ENCODE measurements at places on chromosomes 1 and 21. TPM values are rescaled to one million over a fixed set of nuclear protein-coding genes. Genes with fewer than 3 reads are reported as not detected.
A peak's percentile ranks its signal among the peaks of the same experiment; 100 is the strongest.

- DNase-seq = peak; percentile 42
These were observed 73.2 kb upstream of the ABCG1 start for GRCh38 chr21:42145569-42146272.

ARMH1 gene
- 0.48 TPM for polyA plus RNA-seq

DNA sequence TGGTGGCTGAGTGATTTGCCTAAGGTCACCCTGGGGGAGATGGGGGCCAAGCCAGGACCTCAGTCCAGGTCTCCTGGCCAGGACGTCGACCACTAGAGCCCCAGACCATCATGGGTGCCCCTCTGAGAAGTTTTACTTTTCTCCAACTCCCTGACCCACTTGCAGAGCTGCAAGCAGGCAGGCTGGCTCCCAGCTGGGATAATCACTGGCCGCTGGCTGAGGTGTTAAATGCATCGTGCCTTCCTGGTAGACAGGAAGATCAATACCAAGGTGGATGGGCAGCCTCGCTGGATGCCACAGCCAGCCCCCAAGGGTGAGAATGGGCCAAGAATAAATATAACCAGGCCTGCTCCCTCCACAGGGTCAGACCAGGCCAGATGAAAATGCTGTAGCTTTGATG lies 106.2 kb downstream of the EPHB2 start:
- no peak for DNase-seq

KIF17 gene
- 1.3 TPM for polyA plus RNA-seq

- DNase-seq = peak; percentile 83
These were observed 21.2 kb downstream of the OVGP1 start for GRCh38 chr1:111406321-111406768.

DNA sequence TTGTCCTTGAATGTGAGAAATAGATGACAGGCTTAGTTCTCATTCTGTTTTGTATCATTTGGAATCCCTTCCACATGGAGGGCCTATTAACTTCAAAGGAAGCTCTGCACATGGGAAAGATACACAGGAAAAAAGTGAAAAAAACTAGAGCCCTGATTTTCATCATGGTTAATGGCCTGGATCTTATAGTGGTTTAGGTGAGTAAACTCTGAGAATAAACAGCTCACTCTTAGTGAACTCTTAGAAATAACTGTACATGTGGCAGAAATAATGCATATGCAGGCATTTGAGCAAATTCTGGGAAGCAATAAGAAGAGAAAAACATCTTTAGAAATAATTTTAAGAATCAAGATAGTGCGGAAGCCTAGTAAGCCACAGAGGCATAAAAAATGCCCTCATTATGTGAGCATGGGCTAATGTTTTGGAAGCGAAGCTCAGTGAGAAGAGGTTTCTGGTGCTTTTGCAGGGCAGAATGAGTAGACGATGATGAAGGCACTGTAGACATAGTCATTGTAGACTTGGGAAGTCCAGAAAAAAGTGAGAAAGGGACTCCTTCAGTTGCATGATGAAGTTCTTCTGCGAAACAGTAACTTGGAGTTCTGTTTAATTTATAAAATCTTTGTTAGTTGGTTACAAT lies 279.9 kb downstream of the DNM3 start:
- DNase-seq = no peak

- no peak for DNase-seq
These were observed 24.7 kb downstream of the ATP1A1 start for GRCh38 chr1:116397728-116398127.

- peak; percentile 87 for DNase-seq
These were observed 1.1 kb upstream of the PEAR1 start for GRCh38 chr1:156892190-156893047.

GRCh38 chr21:27802816-27803475 lies 836.1 kb upstream of the ADAMTS5 start:
- peak; percentile 39 for DNase-seq

DNA sequence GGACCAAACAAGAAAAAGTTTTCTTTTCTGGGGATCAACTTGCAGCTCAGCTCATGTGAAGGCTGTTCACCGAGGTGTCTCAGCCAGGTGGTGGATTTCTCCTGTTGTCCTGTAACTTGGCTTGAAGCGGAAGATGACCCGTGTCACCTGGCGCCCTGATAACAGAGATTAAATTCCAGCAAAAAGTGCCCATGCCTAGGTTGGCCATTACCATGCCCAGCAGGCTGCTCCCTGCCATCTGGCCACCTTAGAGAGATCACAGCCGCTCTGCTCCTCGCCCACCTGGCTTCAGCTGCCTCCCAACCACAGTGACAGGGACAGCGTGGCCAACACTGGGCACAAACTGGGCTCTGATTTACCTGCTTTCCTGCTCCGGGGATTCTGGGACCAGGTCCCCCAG lies 149.5 kb downstream of the ZBTB18 start:
- DNase-seq = no peak

DNA sequence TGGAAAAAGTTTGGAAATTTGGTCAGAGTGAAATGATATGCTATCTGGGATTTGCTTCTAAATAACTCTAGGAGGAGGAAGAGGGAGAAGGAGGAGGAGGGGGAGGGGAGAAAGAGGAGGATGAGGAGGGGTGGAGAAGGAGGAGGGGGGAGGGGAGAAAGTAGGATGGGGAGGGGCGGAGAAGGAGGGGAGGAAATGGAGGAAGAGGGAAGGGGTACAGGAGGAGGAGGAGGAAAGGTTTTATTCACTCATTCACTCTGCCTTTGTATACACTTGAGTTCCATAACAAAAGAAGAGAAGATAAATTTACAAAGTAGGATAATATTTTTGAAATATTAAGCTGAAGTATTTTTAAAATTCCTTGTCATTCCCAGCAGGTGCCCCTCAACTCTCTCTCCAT lies 6.3 kb upstream of the VPS26C start:
- no peak for DNase-seq

DNA sequence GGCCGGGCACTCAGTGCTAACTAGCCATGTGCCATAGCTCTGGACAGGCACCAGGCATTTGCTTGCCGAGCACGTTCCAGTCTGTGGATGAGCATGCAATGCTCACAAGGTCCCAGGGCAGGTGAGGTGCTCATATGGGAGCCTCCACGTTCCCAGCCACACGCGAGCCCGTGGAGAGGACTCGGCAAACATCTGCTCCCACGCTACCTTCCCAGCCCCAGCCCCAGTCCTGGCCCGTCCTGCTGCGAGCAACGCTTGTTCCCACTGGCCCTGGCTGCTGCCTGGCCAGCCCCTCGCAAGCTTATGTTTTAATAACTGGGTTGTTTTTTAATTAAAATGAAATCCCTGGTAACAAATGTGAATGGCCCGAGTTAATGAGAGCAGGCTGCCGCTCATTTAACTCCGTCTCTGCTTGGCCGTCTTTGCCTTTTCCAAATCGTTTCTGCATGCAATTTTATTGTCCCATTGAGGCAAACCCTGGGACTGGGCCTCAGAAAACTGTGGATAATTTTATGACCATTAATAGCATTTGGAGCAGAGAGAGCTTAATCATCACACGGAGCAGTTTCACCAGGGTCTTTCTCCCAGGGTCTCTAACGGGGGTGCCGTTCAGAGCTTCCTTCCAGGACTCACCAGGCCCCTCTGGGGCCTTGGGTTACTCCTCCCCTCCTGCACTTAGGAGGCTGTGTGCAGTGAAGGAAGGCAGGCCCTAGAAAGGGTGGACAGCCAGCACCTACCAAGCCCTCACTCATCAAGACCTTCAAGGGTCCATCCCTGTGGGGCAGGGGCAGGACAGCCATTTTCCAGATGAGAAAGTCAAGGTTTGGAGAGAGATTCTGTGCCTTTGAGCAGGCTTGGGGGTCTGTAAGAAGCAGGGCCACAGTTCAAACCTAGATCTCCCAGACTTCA lies 136.8 kb downstream of the GLIS1 start:
- DNase-seq = no peak

DNA sequence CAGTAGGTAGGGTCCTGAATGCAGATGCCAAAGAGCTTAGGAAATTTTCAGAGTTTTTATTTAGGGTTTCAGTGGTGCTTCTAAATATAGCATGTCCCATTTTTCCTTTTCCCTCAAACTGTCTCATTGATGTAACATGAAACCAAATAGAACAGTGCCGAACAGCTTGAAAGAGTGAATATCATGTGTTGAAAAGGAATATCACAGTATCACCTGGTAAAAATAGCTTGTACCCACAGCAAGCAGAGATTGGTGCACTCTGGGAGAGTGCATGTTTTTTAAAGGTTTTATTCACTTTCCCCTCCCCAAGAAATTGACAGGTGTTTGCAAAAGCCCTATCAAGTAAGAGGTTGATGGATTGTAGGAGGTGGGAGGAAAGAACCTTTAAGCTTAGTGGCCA lies 41.9 kb upstream of the ELAVL4 start:
- no peak for DNase-seq

DNA sequence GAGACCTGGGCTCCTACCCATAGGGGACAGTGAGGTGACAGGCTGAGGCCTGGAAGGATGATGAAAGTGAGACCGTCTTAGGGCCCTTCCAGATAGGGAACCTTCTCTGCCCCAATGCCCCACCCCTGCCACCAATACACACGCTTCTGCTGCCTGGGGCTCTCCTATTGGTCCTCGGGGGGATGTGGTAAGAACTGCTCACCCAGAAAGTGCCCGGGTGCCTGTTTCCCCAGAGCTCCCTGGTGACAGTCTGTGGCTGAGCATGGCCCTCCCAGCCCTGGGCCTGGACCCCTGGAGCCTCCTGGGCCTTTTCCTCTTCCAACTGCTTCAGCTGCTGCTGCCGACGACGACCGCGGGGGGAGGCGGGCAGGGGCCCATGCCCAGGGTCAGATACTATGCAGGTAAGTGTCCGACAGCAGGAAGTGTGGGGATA lies 948 bp downstream of the SEMA4A start:
- DNase-seq = no peak

INSRR gene
- not detected for polyA plus RNA-seq

DNA sequence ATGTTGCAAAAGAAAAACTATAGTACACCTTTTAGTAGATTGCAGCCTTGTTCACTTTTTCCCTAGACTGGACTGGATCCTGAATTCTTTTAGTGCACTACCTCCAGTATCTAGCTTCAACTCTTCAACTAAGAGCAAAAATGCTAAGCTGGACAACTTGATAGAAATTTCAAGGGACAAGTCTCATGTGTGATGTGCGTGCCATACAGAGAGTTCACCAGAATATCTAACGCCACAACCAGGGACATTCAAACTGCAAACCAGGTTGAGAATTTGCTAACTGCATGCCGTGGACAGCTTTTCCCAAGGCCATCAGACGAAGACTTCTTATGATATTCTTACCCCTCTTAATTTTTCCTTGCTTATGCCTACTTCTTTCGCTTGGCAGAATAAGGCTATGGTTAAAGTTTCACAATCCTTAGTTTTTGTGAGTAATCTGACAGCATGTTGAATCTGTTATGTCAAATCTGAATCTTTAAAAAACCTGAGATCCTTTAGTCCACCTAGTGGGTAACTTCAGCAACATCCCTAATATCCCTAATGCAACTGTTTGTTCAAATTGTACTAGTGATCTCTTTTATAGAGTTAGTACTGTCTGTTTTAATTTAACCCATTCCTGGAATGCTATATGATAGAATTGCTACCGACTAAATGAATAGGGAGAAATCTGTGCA lies 66.4 kb downstream of the DDAH1 start:
- peak; percentile 49 for DNase-seq

AMY1C gene
- not detected for polyA plus RNA-seq

DNA sequence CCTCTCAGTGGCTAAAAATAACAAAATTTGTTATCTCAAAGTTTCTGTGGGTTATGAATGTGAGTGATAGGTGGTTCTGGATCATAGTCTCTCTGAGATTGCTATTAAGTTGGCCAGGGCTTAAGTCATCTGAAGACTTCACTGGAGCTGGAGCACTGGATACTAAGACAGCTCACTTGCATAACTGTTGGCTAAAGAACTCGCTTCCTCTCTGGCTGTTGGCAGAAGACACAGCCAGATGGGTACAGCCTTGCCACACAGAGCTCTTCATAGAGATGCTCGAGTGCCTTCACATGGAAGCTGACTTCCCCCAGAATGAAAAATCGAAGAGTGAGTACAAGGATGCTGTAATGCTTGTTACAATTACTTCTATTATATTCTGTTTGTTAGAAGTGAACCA lies 333.8 kb downstream of the ZP4 start:
- no peak for DNase-seq

DNA sequence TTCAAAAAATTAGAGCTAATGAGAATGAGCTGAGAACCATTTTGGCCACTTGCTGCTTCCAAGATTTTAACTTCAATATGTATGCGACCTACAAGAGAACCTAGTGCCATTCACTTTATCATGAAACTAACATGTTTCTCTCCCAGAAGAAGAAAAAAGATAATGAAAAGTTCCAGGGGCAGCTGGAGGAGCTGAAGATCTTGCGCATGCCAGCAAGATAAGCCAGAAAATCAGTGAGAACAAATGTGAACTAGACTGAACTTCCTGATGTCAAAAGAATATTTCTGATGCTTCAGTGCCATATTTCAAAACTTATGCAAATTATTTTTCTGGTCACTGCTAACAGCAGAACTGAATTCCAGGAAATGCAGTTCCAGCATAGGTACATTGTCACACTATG lies 1265.1 kb downstream of the BRINP3 start:
- no peak for DNase-seq

GRCh38 chr1:205988585-205988995 lies 14.6 kb downstream of the RAB7B start:
- DNase-seq = peak; percentile 78

GRCh38 chr1:99580451-99580850 lies 65.5 kb upstream of the PALMD start:
- peak; percentile 92 for DNase-seq

DNA sequence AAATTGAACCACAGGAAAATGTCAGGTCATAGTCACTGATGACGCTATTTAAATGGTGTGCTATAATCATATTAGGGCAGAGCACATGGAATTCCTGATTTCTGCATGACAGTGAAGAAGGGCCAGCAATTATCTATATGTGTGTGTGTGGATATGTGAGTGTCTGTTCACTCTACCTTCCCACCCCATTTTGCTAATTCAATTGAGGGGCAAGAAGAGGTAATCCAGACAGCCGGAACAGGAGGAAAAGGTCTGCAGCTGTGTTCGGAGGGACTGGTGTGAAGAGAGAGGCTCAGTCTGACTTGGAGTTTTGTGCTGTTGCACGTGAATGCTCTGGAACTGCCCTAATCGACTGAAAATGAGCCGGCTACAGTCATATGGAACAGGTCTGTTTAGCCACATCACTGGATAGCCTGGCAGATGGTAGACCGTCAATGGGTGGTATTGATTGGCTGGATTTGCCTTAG lies 5.1 kb upstream of the ELAVL4 start:
- DNase-seq = no peak

DNA sequence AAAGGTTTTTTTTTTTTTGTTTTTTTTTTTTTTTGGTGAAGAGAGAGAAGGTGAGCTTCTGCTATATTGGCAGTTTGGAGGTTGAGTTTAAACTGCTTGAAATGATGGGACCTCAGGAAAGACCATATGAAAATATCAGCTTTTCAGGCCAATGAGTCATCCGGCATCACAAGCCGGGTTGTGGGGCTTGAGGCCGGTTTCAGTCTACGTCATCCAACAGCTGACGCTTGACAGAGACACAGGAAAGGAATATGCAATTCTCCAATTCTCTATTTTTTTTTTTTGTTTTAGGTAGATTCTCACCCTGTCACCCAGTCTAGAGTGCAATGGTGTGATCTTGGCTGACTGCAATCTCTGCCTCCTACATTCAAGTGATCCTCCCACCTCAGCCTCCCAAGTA lies 52.4 kb downstream of the KCNJ6 start:
- DNase-seq = no peak
